ENCODE measurements at places on chromosomes 12 and 14.

- DNase-seq, result peak; percentile 52
Observed at GRCh38 chr12:13208533-13209435, 12.3 kb downstream of the EMP1 start.

GRCh38 chr12:120979862-120980696 is 1.7 kb downstream of the HNF1A start:
- no peak for DNase-seq

GRCh38 chr12:52306731-52307130 is 14.5 kb downstream of the KRT83 start:
- no peak for DNase-seq

- no peak for DNase-seq
Observed at GRCh38 chr12:113396828-113397496, 6.7 kb downstream of the SDS start.

DNA sequence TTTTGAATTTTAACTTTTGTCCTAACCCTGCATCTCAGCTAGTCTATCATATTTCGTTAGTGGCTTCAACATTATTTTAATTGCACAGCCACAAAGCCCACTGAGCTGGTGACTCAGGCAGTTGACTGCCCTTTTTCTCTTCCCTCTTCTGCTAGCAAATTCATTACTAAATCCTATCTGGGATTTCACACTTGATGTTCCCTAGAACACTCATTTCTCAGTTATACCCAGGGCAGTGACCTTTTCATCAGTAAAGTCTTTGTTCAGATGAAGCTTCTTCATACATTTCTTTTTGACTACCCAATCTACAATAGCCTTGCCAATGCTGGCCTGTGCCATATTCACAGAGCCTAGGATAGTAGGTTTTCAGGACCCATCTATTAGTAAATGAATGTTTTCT is 107.0 kb downstream of the ATXN7L3B start:
- no peak for DNase-seq

GRCh38 chr12:63075376-63076060 is 75.5 kb downstream of the AVPR1A start:
- DNase-seq, result no peak

DNA sequence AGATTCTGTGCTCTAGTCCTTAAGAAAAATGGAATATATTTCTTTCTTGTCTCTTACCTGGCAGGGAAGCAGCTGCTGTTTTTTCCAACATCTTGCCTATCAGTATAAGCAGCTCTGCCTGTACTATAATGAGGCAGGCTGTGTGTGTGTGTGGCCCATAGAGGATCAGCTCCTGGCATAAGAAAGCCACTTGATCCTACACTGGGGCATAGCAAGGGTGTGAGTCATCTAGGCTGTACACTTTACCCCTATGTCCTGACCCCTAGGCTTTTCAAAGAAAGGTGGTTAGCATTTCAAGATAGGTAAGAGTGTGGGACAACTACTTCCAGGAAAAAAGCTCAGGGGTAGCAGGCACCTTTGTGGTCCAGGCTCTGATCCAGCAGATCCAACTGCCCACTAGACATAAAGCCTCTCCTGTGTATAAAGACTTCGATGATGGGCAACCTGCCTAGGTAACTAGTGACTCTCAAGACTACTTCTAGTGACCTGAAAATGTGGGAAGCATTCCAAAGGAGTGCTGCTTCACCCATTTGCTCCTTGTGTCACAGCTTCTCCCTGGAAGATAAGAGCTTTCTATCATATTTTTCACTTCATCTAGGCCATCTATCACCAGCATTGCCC is 4.9 kb upstream of the SENP1 start:
- no peak for DNase-seq

GRCh38 chr14:31336646-31337045 is 83.7 kb downstream of the HEATR5A start:
- peak; percentile 14 for DNase-seq

DNA sequence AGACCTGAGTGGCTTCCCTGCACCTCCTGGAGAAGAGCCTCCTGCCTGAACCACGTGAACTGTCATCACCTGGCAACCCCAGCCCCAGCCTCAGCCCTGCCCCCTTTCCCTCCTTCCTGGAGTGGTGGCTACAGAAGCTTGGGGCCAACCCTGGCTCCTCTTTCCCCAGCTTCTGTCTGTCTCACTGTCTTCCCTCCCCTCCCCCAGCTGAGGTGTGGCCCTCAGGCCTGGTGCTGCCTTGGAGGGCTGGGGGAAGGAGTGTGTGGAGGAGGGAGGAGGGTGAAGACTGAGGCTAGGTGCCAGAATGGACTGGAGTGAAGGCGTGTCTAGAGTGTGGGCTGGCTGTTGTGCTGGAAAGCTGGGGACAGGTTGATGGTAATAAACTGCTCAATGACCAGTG is 9.7 kb downstream of the NFATC4 start:
- no peak for DNase-seq

DNA sequence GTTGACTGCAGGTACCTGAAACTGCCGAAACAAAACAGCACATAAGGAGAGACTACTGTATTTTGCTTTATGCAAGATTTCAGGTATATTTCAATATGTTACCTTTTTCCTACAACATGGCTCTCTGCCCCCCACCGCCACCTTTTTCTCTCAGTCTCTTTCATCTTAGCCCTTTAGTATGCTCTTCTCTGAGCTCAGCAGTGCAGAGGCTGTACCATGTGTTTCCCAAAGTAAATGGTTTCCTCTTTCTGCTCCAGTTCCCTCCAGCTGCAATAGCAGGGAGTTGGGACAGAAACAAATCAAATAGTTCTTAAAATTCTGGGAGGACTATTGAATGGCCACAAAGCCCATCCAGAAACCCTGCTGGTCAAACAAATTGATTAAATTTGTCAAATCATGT is 4.3 kb downstream of the AMN1 start:
- no peak for DNase-seq

DNA sequence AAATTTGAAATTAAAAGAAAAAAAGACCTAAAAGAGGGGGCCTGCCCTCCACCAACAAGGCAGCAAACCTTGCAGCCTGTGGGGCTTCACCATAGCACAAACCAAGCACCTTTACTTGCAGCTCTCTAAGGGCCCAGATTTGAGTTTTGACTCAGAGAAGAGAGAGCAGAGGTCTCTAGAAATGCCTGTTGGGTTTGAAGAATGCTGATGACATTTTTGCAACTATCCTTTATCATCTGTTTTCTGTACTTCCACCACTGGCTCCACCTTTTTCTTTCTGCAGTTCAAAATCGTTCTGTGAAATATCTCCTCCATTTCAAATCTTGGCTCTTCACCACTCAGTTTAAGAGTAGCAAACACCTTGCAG is 83.8 kb upstream of the HMGA2 start:
- peak; percentile 31 for DNase-seq

DNA sequence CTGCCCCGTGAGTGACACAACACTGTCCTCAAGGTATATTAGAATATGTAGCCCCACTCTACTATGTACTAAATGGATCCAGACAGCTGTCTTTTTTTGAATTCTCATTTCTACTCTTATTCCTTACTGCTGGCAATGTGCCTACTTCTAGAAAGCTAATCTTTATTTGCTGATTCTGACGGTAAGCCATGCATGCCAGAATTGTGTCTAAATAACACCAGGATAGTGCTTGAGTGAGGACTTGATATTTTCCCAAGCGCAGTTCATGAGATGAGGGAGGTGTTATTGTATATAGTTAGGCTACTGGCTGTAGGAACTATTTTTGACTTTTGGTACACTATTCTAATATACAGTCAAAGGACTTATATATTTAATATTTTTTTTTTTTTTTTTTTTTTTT is 316.2 kb upstream of the NAV3 start:
- no peak for DNase-seq

DNA sequence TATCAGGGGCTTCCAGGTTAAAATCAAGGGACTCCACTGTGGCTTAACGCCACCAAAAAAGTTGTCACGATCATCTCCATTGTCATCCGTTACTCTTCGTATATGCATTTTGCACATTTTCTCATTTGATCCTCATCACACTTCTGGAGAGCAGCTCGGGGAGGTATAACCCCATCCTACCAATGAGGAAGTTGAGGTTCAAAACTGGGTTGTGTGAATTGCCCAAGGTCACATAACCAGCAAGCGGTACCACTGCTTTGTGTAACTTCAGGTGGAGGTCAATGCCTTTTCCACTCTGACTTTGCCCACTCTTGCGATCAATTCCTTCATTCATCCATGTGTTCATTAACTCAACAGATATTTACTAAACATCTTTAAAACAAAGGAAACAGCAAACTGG is 71.1 kb upstream of the CCND2 start:
- DNase-seq, result no peak

DNA sequence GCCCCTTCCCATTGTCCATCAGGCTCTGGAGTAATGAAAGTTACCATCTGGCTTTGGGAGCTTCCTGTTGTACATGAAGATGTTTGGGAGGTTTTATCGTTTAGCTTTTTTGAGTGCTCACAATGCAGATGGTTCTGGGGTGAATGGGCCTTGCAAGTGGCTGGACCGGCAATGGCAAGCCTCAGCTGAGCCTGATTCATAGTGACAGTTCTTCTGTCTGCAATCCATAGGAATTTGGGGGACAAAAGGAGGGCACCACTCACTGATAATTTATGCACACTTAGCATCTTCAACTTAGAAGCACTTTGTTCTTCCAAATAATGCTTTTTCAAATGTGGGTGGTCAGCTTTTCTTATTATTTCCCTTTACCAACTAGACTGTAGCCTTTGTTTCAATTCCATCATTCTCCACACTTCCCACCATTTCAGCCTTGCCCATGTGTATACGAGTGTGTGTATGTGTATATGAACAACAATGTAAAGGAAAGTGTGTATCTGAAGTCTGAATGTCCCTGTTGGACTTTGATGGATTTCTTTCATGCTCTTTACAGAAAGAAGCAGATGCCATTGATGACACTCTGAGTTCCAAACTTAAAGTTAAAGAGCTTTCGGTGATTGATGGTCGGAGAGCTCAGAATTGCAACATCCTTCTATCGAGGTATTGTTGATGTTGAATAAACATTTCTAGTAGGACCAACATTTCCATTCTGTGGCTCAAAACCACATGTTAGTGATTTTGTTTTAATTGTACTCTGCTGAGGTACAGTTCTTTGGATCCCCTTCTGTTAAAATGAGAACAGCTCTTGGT is 125.5 kb downstream of the GPR135 start:
- DNase-seq, result no peak

DNA sequence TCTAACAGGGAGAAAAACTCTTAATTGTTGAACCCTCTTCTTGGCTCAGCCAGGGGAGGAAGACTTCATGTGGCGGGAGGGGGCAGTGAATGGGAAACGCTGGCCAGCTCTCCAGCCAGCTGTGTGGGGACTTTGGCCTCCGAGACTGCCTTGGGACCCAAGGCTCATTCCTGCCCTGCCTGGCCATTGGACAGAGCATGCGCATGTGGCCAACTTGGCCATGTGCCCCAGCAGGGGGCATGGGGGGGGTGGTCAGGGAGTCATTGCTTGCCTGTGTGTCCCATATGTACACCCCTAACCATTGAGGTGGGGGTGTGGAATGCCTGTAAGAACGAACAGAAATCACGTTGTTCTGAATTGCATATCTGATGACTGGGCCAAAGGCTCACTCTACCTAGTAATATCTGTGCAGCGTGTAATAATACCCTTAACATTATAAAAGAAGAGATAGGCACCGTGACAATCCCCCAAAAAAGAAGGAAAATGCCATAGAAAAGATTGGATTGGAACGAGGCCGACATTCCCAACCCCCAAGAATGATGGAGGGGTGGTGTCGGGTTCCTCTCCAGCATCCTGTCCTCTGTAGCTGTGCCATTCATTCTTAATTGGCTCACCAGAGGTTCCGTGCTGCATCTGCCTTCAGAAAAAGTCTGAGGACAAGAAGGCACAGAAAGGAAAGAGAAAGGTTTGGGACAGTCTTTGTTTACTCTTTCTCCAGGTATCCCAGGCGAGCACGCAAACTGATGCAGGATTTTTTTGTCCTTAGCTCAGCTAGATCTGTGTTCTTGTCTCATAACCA is 3.5 kb upstream of the FAR2 start:
- DNase-seq, result no peak

DNA sequence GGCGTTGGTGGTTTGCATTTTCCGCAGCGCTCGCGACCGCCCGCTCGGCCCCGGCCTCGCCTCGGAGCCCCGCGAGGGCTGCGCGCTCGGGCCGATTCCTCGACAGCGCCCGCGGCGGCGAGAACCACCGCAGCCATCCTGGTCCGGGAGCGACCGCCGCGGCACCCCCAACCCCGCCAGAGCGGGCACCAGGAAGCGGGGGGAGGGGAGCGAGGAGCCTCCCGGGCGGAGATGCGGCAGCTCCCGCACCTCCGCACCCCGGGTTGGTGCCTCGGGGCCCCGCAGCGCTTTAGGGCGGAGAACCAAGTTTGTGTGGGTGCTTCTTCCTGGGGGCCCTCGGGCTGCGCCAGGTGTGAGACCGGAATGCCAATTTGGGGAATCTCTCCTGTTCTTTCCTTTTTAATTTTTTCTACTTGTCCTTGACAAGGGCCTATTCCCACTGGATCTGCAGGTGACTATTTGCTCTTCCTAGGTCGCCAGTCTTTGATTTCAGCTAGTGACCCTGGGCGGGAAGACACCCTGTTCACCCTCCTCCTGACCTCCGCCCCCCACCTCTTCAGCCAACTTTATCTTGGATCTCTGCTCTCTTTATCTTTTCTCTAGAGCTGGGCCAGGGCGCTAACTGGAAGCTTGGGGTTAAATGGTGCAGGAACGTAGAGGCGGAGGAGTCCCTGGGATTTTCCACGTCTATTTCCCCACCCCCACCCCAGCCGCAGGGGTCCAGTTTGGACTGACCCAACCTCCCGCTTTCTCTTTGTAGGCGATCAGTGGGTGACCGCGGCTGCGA is at the start of gene SOCS2:
TSS of gene SOCS2 (plus strand) at position 751 of the 787 bp plus-strand sequence. CDS start 223 bp downstream, outside the sequence.
- DNase-seq, result peak; percentile 19

DNA sequence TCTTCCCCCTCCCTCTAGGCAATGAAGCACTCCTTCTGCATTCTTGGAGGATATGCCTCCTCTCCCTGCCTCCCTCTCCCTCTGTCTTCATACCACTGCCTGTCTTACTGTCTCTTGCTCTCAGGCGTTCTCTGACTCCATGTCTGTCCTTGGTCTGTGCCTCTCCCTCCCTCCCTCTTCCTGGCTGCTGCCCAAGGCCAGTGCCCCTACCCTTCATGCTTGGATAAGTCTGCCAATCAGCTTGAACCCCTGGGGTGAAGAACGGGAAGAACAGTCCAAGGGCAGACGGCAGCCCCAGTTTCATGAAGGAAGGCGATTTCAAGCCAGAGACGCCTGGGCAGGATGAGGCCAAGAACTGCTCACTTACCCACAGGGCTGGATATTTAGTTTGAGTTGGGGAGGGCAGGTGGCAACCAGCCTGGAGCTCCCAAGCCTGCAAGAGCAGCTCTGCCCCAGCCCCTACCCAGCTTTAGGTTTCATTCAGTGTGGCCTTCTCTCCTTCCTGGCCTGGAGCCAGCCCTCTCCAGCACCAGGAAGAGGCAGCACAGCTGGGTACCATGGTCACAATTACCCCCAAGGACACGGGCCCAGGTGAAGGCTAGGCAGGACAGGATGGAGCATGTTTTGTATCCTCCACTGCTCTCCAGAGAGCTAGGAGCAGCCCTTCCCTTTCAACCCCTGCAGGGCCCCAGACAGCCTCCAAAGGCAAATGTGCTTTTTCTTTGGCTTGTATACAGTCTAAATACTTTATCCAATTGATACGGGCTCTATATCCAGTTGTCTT is 35.8 kb upstream of the LTBP2 start:
- peak; percentile 40 for DNase-seq
